A172 (cell line): ENCODE measurements at places on chromosomes 12 and 14.

- DNase-seq = no peak
Measured at GRCh38 chr14:49897965-49898364, 5.1 kb downstream of the ARF6 start.

DNA sequence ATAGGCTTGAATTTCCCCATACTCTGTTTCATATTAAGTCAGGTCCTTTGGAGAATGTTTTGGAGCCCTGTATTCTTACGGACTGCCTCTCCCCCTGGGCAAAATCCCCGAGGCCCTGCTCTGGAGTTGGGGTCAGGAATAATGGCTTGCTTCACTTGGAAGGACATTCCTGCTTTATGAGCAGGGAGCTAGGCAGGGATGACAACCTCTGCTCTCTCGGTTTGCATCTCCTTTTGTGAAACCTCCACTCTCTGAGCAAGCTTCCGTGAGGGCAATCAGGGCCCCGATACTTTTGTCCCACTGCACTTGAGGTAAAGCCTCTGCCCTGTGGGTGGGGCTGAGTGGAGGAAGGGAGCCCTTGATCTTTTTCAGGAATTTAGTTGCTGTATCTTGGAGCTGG, 19.3 kb downstream of the OS9 start:
- no peak for DNase-seq

GRCh38 chr14:102238131-102238530, 66.8 kb downstream of the MOK start:
- DNase-seq = no peak

GRCh38 chr14:34252227-34252626, 209.8 kb downstream of the SPTSSA start:
- DNase-seq = no peak

DNA sequence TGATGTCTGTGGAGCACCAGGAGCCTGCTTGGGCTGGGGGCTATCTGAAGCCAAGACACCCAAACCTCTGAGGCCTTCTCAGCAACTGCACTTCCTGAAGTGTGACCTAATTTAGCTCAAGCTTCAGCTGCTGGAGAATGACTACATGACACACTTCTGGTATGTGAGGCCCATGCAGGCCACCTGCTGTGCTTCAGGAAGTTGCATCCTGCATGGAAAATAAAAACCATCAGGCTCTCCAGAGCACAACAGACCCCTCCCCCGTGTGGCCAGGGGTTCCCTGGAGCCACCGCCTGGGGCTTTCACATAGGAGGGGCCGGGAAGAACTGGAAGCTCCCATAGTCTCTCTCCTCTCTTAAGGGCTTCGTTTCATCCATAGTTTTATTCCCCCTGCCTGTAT, 217.7 kb downstream of the SLC15A4 start:
- DNase-seq = no peak

DNA sequence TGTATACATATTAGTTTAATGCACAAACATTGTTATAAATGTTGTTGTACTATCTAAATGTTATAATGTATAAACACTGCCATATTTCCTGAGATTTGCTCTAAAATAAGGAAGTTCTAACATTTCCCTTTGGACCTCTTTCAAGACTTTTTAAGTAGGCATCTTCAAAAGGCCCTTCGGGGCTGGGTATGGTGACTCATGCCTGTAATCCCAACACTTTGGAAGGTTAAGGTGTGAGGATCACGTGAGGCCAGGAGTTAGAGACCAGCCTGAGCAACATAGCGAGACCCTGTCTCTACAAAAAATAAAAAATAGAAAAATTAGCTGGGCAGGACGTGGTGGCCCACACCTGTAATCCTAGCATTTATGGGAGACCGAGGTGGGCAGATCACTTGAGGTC, 35.5 kb downstream of the FBLN5 start:
- no peak for DNase-seq
